ENCODE measurements at places on chromosomes 4 and X.

GRCh38 chrX:48472851-48473703 is 2.9 kb upstream of the FTSJ1 start:
- ATAC-seq = no peak

DNA sequence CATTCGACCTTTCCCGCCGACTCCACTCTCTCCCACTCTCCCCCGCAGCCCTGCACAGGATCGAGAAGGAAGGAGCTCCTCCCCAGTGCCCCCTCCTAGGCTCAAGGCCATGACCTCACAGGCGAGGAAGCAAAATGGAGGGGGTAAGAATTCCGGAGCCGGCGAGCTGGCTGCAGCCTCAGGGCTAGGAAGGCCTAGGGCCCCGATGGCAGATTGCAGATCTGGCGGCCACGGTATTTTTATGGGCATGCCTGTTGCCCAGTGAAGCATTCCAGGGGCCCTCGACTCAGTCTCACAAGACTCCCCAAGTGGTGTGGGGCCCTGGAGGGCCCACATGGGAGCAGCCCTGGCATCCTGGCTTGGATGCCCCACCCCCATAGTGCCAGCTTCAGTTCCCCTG is 942 bp upstream of the L1CAM start:
- ATAC-seq = no peak

GRCh38 chrX:82945332-82945731 is 562.8 kb upstream of the POU3F4 start:
- no peak for ATAC-seq

- peak; percentile 55 for ATAC-seq
Measured at GRCh38 chrX:75603833-75604232, 81.0 kb upstream of the ZDHHC15 start.

DNA sequence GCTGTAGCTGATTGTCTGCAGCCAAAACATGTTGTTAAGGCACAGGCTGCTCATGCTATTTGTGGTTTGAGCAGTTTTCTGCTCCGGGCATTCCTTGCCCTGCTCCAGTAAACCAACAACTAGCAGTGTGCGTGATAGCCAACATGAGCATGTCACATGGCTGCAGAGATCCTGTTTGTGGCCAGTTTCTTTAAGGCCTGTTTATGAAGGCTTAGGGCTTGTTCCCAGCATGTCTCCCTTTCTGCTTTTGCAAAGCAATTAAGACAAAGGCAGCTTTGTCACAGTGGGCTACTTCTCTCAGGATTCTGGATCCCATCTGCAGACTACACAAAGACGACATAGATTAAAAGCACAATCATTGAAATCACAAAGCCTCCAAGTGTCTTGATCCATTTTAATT is 160.5 kb downstream of the ZNF518B start:
- ATAC-seq = no peak

GRCh38 chr4:123817025-123817688 is 420.6 kb downstream of the SPRY1 start:
- ATAC-seq = no peak

GRCh38 chr4:52098618-52099017 is 47.5 kb downstream of the SPATA18 start:
- no peak for ATAC-seq

- peak; percentile 91 for ATAC-seq
Measured at GRCh38 chr4:137359691-137360315, 172.5 kb downstream of the PCDH18 start.

GRCh38 chrX:31012509-31013025 is 59.3 kb downstream of the FTHL17 start:
- no peak for ATAC-seq
